Bronchial epithelial cell (primary cell): ENCODE measurements at places on chromosomes 16 and 17.
A peak's percentile ranks its signal among the peaks of the same experiment; 100 is the strongest.

GRCh38 chr16:10228779-10229178, 46.6 kb upstream of the GRIN2A start:
- DNase-seq: no peak

DNA sequence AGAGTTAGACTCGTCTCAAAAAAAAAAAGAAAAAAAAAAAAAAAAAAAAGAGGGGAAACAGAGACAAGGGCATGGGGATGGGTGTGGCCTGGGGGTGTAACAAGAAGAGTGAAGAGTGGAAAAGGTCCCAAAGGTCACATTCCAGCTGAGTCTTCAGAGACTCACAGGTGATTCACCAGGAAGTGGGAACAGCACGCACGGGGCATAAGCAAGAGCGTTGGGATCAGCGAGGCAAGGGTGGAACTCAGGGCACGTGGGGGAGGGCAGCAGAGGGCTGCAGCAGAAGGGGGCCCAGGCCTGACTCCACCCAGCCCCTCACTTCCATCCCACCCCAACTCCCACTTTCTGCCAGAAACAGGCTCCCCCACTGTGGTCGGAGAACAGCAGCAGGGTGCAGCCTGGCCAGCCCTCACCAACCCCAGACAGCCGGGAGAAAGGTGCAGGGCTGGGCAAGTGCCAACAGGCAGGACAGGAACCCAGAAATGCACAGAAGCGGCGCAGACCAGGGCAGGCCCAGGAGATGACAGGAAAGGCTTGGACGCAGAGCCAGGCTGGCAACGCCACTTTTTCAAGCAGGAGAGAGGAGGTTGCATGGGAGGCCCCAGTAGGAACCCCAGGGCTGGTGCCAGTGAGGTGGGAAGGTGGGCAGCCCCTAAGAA, 3.3 kb downstream of the MEAK7 start:
- peak; percentile 95 for DNase-seq

DNA sequence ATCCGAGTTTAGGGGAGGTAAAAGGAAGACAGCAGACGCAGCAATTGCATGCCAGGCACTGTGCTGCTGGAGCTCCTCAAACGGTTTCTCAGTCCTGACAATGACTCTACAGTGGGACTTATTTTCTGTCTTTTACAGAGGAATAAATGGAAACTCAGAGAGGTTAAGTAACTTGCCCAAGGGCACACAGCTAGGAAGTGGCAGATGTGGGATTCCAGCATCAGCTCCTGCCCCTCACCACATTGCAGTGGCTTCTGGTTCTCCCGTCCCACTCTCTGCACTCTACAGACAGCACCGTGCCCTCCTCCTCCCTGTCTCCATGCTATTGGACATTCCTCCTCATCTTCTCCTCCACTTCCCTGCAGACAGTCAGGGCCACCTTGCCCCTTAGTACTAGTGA, 74.2 kb upstream of the KSR1 start:
- DNase-seq: no peak

GRCh38 chr17:67442787-67443624, 65.9 kb downstream of the PITPNC1 start:
- no peak for DNase-seq

DNA sequence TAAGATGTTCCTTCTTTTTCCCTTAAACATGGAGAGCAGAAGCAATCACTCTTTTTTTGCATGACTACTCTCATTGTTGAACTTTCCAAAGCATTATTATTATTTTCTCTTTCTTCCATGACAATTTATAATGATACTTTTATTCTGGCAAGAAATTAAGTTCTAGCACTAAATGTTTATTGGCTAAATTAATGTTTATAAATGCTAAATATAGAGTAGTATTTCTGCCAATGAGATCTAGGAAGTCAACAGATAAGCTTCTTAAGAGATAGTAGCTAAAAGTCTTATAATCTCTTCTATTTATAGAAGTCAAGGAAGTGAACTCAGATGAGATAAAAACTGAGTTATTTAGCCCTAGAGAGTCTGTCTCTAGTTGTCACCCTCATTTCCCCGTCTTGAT, 920.1 kb downstream of the KCNJ2 start:
- no peak for DNase-seq

GRCh38 chr17:18247613-18248001, 10.9 kb downstream of the FLII start:
- no peak for DNase-seq

- no peak for DNase-seq
Observed at GRCh38 chr17:21339011-21339410, 37.1 kb upstream of the KCNJ12 start.
